Natural killer cell (primary cell): ENCODE measurements at places on chromosomes 3 and 15. TPM values are rescaled to one million over a fixed set of nuclear protein-coding genes. Genes with fewer than 3 reads are reported as not detected.

CFAP92 gene
- 0.41 TPM for total RNA-seq

C3orf49 gene
- not detected for total RNA-seq

ACKR4 gene
- total RNA-seq = 0.32 TPM

TNIK gene
- 93.7 TPM for total RNA-seq

SLC12A6 gene
- total RNA-seq = 56.1 TPM

IL5RA gene
- total RNA-seq = 0.34 TPM

STAB1 gene
- total RNA-seq = 26.5 TPM

RBMS3 gene
- not detected for total RNA-seq

CHRFAM7A gene
- 32.5 TPM for total RNA-seq

GASK1A gene
- not detected for total RNA-seq

CCDC9B gene
- 4.7 TPM for total RNA-seq

PPP1R2 gene
- 89.8 TPM for total RNA-seq

STRIT1 gene
- not detected for total RNA-seq

DNA sequence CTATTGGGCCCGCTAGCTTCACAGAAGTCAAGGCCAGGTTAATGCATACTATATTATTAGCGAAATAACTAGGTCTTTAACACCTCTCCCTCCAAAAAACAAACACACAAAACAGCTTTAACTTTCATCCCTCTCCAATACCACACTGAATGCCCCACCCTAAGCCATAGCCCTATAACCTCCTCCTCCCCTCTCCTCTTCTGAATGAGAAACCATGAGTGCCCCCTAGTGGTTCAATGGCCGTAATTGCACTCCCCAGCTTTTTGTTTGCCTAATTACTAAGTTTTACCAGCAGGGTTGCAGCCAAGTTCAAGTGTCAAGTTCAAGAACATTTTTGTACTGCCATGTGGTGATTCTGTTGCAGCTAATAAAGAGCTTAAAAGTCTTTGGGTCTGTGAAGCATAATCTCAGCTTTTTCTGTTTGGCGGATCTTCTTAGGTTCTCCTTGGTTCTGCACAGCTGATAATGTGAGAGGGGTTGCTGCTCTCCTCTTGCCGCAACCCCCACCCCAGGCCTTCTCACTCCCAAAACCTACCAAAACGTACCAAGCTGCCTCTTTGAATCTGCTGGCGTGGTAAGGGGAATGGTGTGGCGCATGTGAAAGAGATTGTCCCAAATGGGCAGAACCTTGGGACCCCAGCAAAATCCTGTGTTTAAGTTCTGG is 57.9 kb downstream of the RPL22L1 start:
- DNase-seq = peak; percentile 45

- DNase-seq = peak; percentile 77
These were observed 416 bp downstream of the PBRM1 start for GRCh38 chr3:52685285-52685708.

GRCh38 chr3:139533781-139534454 is 5.6 kb downstream of the RBP1 start:
- DNase-seq = no peak

DNA sequence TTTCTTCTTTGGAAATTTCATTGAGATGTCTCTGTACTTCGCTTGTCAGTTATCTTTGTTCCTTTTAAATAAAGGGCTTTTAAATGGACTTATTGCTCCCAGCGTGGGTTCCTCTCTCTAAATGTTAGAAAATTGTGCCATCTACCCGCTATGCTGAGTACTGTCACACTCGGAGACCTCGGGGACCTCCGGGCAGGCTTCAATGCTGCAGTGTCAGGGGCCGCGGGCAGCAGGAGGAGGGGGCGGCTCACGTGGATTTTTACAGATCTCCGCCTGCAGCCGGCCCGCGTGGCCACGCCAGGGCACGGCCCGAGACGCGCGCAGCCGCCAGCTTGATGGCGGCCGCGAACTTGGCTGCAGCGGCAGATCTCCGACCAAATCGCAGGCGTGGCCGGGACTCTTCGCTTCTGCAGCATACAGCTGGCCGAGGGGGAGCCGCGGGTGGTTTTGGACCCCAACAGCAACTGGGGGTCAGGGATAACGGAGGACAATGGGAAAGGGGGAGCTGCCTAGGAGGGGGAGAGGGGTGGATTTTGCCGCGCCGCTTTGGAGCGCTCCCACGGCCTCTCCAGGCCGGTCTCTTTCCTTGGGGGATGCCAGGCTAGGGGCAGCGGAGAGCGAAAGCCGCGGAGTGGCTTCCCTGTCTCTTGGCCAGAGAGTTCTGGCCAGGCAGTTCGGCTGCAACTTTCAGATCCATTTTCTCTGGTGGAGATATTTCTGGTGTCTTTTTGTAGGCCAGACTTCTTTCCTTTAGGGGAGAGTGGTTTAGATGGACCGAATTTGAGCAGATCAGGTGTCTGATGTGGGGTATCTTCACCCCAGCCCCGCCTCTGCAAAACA is 15.3 kb downstream of the NR2F2 start:
- peak; percentile 38 for DNase-seq

DNA sequence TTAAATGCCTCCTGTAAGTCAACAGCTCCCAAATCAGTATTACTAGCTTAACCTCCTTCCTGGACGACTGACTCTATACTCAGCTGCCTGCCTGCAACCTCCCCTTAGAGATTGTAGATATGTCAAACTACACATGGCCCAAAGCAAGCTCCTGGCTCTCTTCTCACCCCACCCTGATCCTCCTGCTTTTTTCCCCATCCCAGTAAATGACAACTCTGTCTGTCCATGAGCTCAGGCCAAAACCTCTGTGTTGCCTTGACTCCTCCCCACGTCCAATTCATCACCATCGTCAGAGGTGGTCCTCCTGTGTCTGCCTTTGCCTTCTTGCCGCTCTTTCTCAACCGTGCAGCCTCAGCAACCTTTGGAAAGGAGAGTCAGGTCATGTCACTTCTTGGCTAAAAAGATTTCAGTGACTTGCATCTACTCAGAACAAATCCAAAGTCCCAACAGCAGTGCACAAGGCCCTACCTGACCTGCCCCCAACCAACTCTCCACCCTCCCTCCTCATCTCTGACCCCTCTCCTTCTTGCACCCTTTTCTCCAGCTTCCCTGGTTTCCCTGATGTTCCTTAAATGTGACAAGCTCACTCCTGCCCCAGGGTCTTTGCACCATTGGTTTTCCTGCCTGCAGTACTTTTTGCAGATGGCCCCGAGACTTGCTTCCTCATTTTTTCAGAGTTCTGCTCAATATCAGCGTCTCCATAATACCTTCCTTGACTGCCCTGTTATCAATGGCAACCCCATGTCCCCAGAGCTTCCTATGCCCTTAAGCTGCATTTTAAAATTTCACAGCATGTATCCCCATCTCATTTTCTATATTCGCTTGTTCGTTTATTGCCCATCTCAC is 52.8 kb downstream of the LSM3 start:
- no peak for DNase-seq

DNA sequence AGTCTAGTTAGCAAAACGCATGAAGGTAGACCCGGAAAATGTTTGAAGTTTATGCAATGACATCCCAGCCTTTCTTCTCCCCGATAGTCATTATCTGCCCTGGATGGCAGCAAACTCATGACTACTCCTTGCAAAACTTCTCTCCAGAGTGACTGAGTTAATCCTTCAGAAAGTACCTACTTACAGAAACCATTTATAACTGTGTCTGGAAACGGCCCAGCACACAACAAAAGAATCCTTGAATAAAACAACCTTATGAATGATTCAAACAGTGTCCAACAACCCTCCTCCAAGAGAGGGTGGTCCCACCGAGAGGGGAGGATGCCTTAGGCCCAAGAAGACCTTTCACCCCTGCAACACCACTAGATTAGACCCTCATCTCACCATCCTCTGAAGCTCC is 14.2 kb downstream of the ST8SIA2 start:
- no peak for DNase-seq

GRCh38 chr3:108031895-108032294 is 58.9 kb downstream of the CD47 start:
- no peak for DNase-seq

DNA sequence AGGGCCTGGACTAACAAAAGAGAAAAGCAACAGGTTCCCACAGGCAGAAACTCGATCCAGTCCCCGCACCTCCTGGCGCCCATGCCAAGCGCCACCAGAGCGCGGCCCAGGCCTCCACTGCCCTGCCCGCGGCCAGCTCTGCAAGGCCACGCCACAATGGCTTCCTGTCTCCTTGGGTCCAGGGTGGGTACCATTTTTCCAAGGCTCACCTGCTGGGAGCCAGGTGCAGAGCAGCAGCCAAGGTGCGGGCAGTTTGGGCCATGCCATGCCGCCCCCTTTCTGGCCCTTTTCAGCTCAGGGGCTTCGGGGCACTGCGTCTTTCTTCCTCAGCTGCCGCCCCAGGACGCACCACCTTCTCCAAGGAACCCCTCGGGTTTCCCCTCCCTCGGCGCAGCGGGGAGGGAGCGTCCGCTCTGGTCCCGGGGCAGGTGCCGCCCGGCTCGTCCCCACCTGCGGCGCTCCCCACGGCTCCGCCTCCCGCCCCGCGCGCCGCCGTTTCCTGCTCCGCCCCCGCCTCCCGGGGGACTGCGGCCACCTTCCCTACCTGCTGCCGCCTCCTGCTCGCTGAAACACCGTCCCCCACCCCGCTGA is at the start of gene ILDR1:
ILDR1 (minus strand) TSS at position 437 of the 591 bp plus-strand sequence; CDS start at position 267, 170 bp downstream.
- DNase-seq = no peak

- DNase-seq = no peak
These were observed 104.9 kb upstream of the TRIM42 start for GRCh38 chr3:140573011-140573410.

- DNase-seq = no peak
These were observed 21.2 kb upstream of the SMAD3 start for GRCh38 chr15:67043939-67044771.
